ENCODE measurements at places on chromosomes 13 and 19.
A peak's percentile ranks its signal among the peaks of the same experiment; 100 is the strongest.

DNA sequence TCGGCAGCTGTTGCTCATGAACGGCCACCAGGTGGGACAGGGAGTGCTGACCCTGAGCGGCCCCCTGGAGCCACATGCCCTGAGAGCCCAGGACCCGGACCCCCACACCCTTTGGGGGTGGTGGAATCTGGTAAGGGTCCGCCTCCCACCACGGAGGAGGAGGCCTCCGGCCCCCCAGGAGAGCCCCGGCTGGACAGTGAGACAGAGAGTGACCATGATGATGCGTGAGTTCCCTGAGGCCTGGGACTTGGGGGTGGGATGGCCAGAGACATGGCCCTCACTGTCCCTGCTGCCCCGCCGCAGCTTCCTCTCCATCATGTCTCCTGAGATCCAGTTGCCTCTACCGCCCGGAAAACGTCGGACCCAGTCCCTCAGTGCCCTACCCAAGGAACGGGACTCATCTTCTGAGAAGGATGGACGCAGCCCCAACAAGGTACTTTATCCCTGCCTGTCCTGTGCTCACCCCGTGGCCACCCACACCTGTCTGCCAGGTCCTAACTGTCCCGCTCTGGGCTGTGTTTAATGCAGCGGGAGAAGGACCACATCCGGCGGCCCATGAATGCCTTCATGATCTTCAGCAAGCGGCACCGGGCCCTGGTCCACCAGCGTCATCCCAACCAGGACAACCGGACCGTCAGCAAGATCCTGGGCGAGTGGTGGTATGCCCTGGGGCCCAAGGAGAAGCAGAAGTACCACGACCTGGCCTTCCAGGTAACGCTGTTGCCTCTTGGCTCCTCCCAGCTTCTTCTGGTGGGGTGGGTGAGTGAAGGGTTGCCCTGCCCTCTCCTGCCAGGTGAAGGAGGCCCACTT lies 14.7 kb upstream of the PRR19 start:
- DNase-seq, result no peak

DNA sequence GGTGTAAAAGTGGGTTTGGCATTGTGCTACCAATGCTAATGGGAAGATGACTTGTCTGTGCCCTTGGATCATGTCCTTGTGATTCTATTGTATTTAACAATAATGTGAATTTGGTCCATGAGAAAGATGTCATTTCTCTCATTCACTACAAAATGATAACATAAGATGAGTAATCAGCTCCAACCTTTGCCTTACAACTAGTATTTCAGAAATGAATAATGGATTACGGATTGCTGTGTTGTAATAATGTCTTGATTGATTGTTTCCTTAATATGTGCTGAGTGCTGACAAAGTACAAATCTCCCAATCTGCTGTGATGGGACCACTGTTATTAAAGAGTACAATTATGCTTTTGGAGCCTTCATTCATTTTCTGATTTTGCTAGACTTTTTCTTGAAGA lies 375.0 kb downstream of the PCDH9 start:
- DNase-seq, result no peak

DNA sequence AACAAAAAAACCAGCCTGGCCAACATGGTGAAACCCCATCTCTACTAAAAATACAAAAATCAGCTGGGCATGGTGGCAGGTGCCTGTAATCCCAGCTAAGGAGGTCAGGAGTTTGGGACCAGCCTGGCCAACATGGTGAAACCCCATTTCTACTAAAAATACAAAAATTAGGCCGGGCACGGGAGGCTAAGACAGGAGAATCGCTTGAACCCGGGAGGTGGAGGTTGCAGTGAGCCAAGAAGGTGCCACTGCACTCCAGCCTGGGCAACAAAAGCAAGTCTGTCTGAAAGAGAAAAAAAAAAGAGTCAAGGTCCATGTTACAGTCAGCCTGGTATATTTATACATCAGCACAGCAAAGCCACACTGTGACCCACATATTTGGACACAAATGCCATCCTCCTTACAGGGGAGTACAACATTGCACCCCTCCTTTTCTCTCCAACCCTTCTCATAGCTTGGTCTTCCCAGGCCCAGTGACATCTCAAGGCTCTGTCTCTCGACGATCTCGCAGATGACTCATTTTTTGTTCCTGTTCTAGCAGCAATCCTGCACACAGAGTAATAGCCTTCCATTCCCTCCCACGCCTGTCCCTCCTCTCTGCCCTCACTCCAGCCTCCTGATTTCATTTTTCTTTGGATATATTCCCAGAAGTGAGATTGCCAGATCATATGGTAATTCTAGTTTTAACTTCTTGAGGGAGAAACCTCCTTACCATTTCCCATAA lies 21.0 kb upstream of the DPP9 start:
- DNase-seq, result peak; percentile 91

DNA sequence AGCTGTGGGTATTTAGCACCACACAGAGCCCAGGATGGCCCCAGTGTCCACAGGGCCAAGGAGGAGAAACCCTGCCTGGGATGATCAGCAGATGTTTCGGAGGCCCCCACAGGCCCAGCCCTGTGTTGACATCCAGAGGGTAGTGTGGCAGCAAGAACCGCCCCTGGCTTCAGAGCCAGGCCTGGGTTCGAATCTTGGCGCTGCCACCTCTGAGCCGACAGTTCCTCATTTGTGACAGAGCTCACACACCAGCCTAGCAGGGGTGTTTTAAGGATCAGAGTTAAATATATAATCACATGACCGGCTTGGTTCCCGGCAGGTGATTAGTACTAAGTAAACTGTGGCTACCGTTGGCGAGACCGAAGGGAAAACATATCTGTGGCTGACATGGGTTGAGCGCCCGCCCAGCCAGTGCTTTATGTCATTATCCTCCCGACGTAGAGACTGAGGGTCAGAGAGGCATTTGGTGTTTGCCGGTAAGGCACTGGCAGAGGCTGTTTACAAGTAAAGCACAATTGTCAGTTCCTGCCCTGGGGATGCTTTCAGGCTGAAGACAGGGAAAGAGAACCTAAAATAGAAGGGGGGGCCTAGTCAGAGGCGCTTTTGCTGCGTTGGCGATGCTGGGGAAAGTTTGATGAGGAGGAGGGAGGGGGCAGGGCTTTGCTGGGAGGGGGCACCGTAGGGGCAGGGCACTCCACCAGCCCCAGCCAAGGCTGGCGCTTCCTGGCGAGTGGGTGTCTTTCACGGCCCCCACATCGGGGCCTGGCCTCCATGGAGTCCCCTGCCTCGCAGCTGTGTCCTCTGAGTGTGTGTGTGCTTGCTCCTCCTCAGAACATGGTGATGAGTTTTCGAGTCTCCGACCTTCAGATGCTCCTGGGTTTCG lies 4.8 kb downstream of the PIAS4 start:
- no peak for DNase-seq

GRCh38 chr13:28447989-28448388 lies 46.9 kb downstream of the FLT1 start:
- no peak for DNase-seq

GRCh38 chr13:74026753-74027152 lies 107.5 kb downstream of the KLF12 start:
- DNase-seq, result no peak

DNA sequence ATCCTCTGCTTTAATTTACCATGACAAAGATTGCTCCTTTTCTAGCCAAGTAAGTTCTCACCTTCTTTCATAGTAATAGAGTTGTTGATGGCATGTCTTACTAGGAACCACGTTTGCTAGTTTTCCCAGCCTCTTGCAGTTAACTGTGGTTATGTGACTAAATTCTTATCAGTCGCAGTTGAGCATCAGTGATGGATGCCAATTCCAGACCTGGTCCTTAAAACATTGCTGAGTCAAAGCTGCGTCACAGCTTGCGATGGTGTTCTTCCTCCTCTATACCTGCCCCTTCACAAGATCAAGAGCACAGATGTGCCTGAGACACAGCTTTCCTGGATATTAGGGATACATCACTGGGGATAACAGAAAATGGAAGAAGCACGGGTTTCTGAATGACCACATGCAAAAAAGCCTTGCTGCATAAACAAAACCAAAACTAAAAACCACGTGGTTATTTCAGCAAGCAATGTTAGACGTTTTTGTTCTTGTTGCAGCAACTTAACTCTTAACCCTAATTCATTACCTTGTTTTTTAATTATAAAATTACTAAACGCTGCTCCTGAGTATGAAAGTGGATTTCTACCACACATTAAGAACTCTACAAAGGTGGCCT lies 97.6 kb upstream of the DACH1 start:
- DNase-seq, result no peak

DNA sequence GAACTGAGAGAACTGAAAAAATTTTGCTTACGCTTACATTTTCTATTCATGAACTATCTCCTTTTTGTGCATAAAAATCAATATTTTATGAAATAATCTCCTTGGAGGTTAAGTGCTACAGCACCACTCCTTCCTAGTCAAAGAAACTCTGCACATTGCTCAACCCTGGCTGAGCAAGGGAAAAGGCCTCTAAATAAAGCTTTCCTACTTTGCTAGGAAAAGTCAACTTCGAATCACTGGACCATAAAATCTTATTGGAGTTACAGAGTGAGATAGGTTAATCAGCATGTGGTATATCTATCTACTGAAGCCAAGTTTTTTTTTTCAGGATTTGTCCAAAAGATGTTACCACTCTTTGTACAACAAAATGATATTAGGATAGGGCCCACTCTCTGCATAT lies 57.5 kb upstream of the HMGB1 start:
- no peak for DNase-seq

DNA sequence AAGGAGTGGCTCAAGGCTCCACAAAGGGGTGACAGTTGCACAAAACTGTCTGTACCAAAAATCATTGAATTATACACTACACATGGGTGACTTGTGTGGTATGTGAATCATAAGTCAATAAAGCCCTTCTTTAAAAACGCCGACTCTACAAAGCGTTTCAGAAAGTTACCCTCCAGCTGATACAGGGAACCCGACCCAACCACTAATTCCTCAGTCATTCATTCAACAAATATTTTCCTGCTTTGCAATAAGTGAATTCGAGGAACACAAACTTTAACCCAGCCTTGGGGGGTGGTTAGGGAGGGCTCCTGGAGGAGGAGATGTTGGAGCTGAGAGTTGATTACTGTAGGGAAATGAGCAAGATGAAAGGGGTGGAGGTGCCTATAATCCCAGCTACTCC lies 32.0 kb downstream of the LTBP4 start:
- peak; percentile 37 for DNase-seq

GRCh38 chr19:47095476-47096099 lies 18.0 kb downstream of the ZC3H4 start:
- DNase-seq, result no peak

DNA sequence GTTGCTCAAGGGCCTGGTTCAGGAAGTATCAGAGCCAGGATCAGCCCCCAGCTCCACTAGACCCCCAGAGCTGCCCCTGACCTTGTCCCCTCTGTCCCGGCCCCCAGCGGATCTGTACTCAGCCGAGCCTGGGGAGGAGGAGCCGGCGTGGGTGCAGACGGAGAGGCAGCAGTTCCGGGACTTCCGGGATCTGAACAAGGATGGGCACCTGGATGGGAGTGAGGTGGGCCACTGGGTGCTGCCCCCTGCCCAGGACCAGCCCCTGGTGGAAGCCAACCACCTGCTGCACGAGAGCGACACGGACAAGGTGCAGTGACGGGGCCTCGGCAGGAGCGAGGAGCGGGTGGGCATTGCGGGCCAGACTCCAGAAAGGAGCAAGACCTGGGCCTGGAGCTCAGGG lies 14.6 kb downstream of the RCN3 start:
- no peak for DNase-seq

DNA sequence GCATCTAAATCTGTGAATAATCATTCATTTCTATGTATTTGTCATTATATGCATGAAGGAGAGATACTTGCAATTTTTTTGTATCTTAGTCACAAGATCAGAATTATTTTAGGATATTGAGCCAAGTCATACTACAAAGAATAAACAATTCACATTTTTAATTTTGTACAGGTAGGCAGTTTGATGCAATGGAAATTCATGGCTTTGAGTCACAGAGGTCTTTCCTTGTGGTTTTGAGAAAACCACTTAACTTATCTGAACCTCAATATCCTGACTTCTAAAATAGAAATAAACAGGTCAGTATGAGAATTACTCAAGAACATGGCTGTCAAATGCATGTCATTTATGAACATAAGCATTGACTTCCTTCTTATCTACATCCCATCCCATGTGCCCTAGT lies 221.4 kb upstream of the SLC10A2 start:
- no peak for DNase-seq

GRCh38 chr13:59527500-59527899 lies 636.2 kb downstream of the DIAPH3 start:
- DNase-seq, result no peak

DNA sequence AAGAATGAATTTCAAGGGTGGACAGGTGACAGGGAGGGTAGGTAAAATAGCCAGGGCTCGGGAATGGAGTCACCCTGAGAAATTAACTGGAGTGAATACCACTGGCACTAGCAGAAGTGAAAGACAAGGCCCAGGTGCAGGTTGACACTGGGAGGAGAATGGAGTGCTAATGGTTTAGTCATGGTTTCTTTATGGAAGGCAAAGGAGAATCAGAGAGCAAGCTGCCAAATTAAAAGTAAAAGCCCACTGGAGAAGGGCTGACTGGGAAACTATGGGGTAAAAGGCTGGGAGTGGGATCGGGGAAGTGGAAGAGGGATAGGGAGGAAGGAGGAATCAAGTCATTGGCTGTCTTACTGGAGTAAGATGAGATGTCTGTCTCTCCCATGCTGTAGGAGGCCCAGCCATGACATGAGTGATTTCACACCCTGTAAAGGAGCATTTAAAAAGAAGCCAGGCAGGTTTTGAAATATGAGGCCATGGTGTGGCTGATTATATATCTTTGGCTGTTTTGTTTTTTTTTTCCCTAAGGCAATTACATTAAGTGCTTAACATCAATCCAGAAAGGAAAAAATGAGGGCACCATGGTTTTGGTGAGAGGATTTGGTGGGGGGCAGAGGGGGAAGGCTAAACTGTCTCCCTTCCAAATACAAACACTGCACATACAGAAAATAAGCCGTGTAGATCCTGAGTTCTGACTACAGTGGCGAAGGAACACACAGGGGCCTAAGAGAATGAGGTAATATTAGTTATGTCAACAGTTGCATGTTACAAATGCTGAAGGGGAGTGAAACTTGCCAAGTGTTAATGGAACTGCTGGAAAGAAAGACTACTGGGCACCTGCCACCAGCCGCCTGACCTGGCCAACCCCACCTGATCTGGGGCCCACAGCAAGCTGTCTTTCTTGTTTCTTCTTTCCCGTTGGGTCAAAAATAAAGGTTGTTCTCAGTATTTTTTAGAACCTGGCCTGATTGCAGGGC lies 183.5 kb upstream of the TSC22D1 start:
- DNase-seq, result no peak

DNA sequence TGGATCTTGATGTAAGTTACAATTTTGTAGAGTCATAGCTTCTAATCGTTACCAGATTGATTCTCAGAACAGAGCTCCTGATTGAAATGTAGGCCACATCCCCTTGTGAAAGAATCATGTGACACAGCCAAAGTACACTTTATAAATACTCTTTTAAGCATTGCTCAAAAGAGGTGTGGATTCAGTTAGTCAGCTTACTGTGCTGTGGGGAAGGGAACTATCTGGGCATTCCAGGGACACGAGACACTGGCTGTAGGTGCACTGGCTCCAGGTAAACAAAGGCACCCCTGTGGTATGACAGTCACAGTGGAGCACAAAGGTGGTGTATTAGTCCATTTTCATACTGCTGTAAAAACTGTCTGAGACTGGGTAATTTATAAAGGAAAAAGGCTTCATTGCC lies 222.8 kb downstream of the LIG4 start:
- no peak for DNase-seq

All from AG08395 (cell line).